NCI-H82 (cell line): ENCODE measurements at places on chromosomes 12 and 14.

DNA sequence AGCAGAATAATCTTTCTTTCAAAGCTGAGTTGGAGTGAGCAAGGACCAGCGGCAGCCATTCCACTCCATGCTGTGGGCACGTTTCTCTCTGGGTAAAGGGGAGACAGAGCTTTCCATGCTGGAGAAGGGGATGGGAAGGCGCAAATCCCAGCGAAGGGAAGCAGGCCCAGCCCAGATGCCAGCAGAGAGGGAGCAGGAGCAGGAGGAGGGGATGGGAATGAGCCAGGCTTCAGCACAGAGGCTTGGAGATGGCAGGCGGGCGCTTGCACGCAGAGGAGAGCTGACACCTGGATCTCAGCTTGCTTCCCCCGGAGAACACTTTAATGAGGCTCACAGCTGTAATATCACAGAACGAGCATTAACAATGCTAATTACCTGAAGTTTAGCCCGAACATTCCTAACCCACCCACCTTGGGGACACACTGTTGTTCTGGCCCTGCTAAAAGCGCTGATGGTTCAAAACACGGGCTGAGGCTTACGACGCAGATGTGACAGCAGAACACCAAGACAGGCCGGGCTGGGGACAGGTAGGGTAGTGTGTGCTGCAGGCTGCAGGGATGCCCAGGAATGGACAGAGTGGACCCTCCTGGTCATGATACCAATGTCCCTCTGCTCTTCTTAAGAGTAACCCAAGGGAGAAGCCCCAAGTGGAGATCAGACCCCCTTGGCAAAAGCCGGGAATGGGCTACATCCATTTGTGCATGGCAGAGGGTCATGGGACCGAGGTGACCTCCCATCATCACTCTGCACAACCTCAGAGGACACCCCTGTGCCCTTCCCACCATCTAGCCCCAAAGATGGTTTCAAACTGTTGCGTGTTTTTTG is 288.6 kb downstream of the DPF3 start:
- DNase-seq = no peak

- DNase-seq = no peak
These were observed 212.2 kb downstream of the DUSP6 start for GRCh38 chr12:89140141-89140540.

DNA sequence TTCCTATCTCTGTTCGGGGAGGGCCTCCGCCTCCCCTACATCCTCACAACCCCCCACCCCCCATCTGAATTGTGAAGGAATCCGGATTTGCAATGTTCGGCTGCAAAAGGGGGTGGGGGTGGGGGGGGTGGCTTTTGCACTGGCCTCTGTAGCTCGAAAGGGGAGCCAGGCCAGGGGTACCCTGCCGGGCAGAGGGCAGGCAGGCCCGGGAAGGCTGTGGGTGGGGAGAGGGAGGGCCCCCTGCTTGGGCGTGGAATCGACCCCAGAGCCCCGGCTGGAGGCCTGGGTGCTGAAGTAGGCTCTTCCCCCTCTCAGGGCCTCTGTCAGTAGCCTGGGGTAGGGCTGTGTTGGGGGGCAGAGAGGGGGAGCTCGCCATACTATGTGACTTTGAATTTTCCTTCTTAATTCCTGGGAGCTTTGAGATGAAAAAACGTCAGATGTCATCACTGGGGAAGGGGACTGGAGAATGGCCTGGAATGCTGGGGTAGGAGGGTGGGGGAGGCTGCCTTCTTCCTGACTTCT is 1.1 kb downstream of the LRP1 start:
- no peak for DNase-seq

- DNase-seq = no peak
These were observed 859.1 kb upstream of the FLRT2 start for GRCh38 chr14:84670796-84671195.

DNA sequence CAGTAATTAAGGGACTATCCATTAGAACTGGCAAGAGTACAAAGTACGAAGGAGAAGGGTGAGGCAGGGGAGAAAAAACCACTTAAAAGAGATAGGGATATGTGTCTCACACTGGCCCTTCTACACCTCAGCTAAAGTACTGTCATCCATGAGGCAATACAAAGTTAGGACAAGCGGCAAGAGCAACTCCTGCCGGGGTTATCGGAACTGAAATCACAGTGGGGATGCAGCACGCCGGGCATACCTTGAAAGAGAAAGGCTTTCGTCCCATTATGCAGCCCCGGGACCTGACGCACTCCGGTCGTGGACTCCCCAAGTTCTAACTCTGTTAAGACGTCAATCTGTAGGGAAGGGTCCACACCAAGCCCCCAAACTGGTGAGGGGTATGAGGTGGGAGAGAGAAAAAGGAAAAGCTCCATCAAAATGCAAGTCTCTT is 1.1 kb downstream of the NELL2 start:
- DNase-seq = peak; percentile 64

GRCh38 chr12:7374423-7375144 is 69.4 kb downstream of the CD163L1 start:
- peak; percentile 78 for DNase-seq

DNA sequence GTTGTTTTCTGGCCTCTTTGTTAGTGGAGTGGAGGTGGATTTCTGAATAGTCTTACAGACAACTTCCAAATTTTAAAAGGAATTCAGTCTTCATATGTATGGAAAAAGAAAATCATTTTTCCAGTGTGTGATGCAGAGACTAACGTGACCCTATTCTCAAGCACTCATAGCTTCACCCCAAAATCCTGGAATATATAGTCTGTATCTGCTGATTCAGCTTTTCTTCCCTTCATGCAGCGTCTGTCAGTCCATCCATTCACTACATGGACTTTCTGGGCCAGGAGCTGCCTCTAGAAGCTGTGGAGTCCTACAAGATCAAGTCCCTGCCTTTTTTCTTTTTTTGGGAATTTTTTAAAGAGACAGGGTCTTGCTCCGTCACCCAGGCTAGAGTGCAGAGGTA is 23.8 kb downstream of the KLC1 start:
- DNase-seq = no peak

DNA sequence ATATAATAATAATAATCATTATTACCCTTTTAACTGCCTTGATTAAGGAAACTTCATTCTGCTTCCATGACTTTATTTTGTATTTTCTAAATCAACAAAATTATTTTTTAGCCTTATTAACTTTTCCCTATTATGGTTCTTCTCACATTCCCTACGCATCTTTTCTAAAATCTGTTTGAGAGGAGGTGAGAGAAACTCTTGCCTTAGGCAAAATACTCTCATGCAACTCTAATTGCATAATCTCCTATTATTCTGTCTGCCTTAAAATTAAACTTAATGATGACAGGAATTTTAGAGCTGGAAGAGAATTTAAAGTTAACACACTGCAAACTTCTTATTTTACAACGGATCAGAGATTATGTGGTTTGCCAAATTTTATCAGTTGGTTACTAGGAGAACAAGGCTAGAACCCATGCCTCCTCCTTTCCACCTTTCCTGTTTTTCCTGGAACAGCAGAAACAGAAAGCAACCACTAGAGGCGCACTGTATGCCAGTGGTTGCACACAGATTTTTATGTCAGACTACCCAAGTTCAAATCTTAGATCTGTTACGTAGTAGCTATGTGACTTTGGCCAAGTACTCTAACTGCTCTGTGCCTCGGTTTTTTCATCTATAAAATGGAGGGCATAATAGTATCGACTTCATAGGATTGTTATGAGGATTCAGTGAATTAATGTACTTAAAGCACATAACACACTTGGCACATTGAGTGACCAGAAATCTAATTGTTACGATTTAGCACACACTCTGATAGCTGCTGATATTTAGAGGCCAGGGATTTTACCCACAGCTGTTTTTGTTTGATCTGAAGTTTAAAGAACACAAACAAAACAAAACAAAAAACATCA is 4.3 kb upstream of the BRMS1L start:
- DNase-seq = peak; percentile 60

GRCh38 chr12:104171785-104172569 is 34.0 kb upstream of the NFYB start:
- DNase-seq = no peak

DNA sequence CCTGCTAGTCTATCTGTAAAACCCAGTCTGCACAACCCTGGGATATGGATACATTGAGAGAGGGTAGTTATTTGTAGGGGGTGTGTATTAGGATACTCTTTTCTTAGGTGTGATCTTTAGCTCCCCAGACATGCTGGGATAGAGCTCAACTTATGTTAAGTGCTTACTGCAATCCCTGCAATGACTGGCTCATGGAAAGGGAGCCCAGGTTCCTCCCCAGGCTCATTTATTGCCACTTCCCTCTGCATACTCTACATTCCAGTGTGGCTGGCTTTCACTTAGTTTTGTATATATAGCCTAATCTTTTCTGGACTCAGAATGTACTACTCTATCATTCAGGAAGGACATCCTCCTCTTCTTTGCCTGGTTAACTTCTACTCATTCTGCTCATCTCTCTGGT is 172.0 kb downstream of the SYT10 start:
- no peak for DNase-seq

- peak; percentile 83 for DNase-seq
These were observed 21.1 kb upstream of the SCARB1 start for GRCh38 chr12:124884587-124885438.

DNA sequence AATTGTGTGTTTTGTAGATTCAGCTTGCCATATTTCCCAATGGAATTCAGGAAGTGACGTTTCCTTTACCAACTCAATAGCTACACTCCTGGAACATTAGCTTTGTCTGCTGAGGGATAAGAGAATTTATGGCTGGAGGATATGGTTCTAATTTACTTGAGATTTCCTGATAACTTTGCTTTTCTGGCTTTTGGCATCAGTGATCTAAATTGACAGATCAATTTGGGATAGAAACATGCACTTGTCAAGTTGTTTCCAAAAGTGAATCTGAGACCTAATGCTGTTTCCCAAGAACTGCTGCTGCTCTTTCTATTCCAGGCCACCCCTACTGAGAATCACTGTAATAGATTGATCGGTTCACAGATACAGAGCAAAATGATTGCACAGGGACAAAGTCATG is 43.2 kb downstream of the MGAT4C start:
- DNase-seq = no peak

DNA sequence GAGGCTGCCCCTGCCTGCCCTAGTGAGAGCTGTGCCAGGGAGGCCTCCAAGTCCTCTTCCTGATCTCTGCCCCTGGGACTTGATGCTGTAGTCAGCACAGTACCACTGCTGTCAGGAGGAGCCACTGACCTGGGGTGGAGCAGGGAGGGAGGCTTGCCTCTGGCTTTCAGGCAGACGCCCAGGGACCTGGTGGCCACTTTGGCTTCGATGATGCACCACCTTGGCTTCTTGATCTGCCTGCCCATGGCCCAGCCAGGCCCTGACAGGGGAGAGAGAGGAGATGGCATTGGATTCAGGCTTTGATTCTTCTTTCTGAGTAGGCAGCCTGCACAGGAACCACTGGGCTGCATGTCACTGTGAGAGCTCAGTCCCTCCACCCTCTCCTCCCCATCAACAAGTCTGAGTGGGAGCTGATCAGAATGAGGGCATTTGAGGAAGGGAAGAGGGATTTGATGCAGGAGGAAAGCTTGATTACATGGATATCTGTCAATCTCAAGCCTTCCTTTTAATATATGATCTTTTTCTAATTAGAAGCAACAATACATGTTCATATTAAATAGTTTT is 24.7 kb downstream of the TMEM63C start:
- no peak for DNase-seq

GRCh38 chr12:24975425-24975824 is 26.5 kb upstream of the BCAT1 start:
- no peak for DNase-seq

- DNase-seq = no peak
These were observed 69.3 kb upstream of the SCN8A start for GRCh38 chr12:51521554-51522276.

DNA sequence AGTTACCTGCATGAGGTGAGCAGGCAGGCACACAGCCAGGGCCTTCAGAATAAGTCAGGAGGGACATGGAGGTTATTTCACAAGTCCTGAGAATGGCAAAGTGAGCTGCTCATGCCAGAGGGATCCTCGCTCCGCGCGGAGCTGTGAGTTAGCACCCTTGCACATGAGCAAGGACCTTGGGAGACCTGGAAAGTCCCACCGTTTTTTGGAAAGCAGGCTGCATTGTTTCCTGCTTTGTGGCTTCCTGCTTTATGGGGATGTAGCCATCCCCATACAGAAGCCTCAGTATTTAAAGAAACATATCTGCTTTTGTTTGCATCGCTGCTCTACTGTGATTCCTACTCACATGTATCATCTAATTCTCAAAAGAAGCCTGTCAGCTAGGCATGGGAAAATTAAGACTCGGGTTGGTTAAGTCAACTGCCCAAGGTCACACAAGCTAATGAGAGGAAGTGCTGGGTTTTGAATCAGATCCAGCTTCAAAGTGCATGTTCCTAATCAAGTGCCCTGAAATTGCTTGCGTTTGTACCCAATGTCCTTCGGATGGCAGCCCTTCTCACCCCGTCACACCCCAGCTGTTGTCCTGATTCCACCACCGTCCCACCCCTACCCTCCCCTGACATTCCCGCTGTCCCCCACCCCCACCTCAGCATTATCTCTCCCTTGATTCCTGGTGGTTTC is 106.2 kb downstream of the CRACR2A start:
- peak; percentile 38 for DNase-seq

- no peak for DNase-seq
These were observed 6.0 kb upstream of the ACADS start for GRCh38 chr12:120719496-120720233.

GRCh38 chr14:53003776-53004175 is 52.9 kb upstream of the FERMT2 start:
- DNase-seq = no peak

- DNase-seq = no peak
These were observed 11.7 kb upstream of the RIN3 start for GRCh38 chr14:92501891-92502351.

- DNase-seq = no peak
These were observed 186.5 kb downstream of the KLHL28 start for GRCh38 chr14:44775248-44775647.

- peak; percentile 67 for DNase-seq
These were observed 78.4 kb downstream of the FGD4 start for GRCh38 chr12:32477714-32478113.

GRCh38 chr12:19186722-19187661 is 57.5 kb downstream of the PLEKHA5 start:
- DNase-seq = peak; percentile 78

DNA sequence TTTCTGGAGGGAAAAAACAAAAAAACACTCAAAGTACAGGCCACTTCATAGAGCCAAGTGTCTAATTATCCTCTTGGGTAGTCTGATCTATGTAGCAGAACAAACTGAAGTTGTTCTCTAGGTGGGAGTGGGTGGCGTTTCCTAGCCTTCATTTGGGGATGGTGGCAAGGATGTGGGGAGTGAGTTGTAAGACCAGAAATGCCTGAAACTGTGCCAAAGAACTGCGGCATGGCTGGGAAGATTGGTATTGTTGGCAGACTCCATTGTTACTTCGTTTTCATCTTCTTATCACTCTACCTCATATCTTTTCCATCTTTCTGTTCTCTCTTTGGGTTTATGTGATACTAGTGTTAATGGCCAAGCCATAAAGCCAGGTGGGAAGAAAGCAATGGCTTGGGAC is 177.3 kb upstream of the DDHD1 start:
- no peak for DNase-seq

GRCh38 chr12:25692115-25693035 is 139.3 kb upstream of the LMNTD1 start:
- no peak for DNase-seq

DNA sequence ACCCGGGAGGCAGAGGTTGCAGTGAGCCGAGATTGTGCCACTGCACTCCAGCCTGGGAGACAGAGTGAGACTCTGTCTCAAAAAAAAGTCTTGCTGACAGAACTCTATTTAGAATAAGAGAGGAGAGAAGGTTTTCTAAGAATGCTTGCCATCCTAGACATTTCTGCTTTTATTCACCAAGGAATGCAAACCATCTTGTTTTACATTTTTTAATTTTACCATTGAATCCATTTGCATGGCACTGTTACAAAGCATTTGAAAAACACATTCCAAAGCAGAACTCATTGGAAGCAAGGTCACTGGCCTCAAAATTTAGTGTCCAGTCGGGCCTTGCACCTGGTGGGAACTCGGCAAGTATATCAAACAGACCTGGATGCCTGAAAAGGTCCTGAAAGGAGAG is 44.2 kb upstream of the RASSF3 start:
- no peak for DNase-seq
